Cortex of kidney (tissue), 1 donor: ENCODE measurements at places on chromosomes 1 and 21.

DNA sequence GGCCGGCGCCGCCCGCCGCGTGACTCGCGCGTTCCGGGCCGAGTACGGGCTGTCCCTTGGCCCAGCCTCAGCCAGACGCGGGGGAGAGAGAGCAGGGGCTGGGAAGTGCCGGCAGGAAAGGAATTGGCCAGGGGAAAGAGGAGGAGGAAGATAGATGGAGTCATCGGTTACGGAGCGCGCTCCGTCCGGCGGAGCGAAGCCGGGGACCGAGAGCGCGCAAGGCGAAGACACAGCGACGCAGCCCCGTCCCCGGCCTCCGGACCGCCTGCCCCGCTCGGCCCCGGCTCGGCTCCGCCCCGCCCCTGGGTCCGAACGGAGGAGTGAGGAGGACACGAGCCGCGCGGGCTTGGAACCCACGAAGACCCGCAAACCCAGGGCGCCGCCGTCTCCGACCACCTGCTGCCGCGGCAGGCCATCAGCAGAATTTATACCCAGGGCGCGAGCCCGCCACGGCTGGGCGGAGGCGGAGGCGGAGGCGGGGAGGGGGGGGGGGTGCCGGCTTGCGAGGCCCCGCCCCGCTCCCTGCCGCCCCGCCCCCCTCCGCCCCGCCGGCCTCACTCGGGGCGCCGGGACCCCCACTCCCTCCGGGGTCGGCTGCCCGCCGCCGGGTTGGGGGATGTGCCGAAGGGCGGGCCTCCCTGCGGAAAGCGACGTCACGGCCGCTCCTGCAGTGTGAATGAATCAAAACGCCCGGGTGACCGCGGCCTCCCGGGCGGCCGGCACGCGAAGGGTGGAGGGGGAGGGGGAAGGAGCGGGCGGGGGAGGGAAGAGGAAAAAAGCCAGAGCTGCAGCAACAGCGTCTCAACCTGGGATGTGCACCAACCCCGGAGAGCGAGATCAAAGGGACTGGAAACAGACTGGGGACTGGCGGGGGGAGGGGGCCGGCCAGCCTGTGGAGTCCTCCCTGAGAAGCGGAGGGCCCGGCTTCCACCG, at the start of gene LHX4:
LHX4 (plus strand) TSS at position 782 of the 933 bp plus-strand sequence. CDS start 266 bp downstream, outside the sequence.
- no peak for DNase-seq

- DNase-seq: no peak
Measured at GRCh38 chr1:38117444-38117887, 70.9 kb upstream of the POU3F1 start.

- DNase-seq: no peak
Measured at GRCh38 chr1:182110635-182111034, 49.1 kb upstream of the ZNF648 start.

GRCh38 chr1:58854576-58854975, 70.7 kb upstream of the JUN start:
- no peak for DNase-seq

- DNase-seq: no peak
Measured at GRCh38 chr21:42613756-42614155, 39.7 kb upstream of the PDE9A start.

GRCh38 chr21:40215941-40216340, 348.7 kb downstream of the PCP4 start:
- no peak for DNase-seq

GRCh38 chr21:45373991-45374816, 30.8 kb upstream of the COL18A1 start:
- no peak for DNase-seq

GRCh38 chr1:111731956-111732355, 7.2 kb downstream of the INKA2 start:
- no peak for DNase-seq
